Naive thymus-derived CD4-positive, alpha-beta T cell (primary cell): ENCODE measurements at places on chromosomes 12 and 14. TPM values are rescaled to one million over a fixed set of nuclear protein-coding genes. Genes with fewer than 3 reads are reported as not detected.

DNA sequence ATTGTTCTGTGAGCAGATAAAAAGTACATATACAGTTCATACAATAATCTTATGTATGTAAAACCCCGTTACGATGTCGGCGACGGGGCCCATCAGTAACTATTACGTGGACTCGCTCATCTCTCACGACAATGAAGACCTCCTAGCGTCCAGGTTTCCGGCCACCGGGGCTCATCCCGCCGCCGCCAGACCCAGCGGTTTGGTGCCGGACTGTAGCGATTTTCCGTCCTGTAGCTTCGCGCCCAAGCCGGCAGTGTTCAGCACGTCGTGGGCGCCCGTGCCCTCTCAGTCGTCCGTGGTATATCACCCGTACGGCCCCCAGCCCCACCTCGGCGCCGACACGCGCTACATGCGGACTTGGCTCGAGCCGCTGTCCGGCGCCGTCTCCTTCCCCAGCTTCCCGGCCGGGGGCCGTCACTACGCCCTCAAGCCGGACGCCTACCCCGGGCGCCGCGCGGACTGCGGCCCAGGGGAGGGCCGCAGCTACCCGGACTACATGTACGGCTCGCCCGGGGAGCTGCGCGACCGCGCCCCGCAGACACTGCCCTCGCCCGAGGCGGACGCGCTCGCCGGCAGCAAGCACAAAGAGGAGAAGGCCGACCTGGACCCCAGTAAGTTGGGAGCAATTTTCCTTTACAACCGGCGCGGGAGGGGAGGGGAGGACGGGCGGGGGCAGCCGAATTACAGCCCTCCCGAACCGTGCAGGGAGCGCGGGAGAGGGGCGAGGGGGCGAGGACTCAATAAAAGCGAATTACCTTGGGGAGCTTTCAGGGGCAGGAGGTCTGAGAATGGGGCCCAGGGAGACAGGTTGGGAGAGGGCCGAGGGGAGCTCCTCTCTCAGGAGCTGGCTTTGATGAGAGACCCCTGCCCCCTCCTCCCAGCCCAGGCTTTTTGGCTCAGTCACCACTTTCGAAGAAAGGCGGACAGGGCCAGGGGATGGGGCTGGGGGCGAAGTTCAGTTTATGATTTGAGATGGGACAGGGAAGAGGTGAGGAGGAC lies at the start of gene HOXC9:
Gene HOXC9 (plus strand): TSS at position 46 of the 999 bp plus-strand sequence. CDS start 28 bp downstream, at position 74.
- no peak within 1 kb of the TSS for H3K4me3 ChIP-seq
- no peaks in the 10 kb centered on the region for H3K36me3 ChIP-seq
- H3K4me1 ChIP-seq: peaks cover 27% of the 10 kb centered on the region
- DNase-seq: no peak
- H3K27me3 ChIP-seq: peaks cover 84% of the 10 kb centered on the region

GRCh38 chr14:39768589-39768988 lies 336.4 kb upstream of the FBXO33 start:
- no peak overlapping the region for H3K27ac ChIP-seq
- no peaks in the 10 kb centered on the region for H3K27me3 ChIP-seq
- no peaks in the 10 kb centered on the region for H3K4me1 ChIP-seq
- H3K36me3 ChIP-seq: no peaks in the 10 kb centered on the region
- H3K4me3 ChIP-seq: no peak overlapping the region

- no peaks in the 10 kb centered on the region for H3K27me3 ChIP-seq
- H3K27ac ChIP-seq: no peak within 1 kb of the TSS
- H3K36me3 ChIP-seq: no peaks in the 10 kb centered on the region
- no peaks in the 10 kb centered on the region for H3K4me1 ChIP-seq
- no peak for DNase-seq
Measured at GRCh38 chr12:52434081-52434733, at the start of gene KRT75. Gene KRT75 (minus strand): TSS chr12:52434371. CDS start chr12:52434304, 67 bp downstream.

The ST8SIA1 gene
- total RNA-seq: 0.48 and 0.53 TPM in 2 replicates

The C14orf132 gene
- total RNA-seq: 7.8 TPM

The NR1H4 gene
- not detected in 2 replicates for total RNA-seq

The INTS13 gene
- total RNA-seq: 13.2 TPM

The ASCL4 gene
- not detected for total RNA-seq
